ENCODE measurements at places on chromosomes 6 and 20.

GRCh38 chr6:38567436-38567835, 72.3 kb downstream of the BTBD9 start:
- no peak for DNase-seq

DNA sequence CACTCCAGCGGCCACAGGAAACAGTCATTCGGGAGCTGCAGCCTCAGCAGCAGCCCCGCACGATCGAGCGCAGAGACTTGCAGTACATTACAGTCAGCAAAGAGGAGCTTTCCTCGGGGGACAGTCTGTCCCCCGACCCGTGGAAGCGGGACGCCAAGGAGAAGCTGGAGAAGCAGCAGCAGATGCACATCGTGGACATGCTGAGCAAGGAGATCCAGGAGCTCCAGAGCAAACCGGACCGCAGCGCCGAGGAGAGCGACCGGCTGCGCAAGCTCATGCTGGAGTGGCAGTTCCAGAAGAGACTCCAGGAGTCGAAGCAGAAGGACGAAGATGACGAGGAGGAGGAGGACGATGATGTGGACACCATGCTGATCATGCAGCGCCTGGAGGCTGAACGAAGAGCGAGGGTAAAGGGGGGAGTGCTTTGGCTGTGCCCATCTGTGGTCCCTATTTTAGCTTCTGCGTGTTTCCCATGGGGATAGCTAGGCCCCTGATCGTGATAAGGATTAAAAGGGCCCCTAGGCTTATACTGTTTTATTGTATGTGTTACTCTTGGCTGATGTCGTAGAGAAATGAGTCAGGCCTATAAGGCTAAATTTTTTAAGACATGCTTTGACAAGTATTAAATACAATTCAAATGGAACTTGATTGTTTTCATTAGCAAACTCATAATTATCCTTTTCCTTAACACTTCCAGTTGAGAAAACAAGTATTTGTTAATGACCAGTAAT, 45.5 kb upstream of the KIF25 start:
- DNase-seq: no peak

GRCh38 chr6:106882138-106882537, 92.4 kb downstream of the CD24 start:
- no peak for DNase-seq

DNA sequence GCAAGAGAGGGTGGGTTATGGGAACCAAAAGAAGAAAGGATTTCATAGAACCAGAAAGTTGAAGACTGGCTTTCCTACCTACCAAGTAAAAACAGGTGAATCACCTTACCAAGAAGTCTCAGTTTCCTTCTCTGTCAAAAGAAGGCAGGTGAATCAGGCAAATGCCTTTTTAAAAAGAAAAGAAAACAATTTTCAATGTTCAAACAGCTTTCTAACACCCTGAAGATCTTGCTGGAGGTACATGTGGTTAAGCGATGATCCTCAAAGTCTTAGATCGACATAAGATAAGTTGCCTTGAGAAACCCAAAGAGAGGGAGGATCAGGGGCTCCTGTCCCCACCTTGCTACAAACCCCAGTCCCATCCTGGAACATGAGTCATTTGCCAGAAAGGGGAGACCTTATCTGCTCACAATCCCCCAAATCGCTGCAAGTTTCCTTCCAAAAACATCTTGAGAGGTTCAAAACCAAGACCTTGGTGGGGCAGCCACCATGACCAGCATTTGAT, 71.6 kb downstream of the NFATC2 start:
- no peak for DNase-seq

DNA sequence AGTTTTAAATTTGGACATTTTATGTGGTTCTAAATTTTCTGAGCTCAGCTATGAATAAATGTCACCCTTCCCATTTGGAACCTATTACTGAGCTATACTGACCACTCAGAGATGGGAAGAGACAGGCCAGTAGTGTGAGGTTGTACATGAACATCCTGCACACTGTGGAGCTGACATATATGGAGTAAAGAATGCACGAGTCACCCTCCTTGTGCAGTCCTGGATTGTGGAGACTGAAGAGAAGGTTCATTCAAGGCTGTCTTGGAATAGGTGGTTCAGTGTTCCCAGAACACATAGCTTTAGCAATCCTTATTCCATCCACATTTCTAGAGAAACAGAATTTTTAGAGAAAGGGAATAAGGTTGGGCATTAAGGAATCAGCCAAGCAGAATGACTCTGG, 50.3 kb upstream of the OGFRL1 start:
- DNase-seq: peak; percentile 55

DNA sequence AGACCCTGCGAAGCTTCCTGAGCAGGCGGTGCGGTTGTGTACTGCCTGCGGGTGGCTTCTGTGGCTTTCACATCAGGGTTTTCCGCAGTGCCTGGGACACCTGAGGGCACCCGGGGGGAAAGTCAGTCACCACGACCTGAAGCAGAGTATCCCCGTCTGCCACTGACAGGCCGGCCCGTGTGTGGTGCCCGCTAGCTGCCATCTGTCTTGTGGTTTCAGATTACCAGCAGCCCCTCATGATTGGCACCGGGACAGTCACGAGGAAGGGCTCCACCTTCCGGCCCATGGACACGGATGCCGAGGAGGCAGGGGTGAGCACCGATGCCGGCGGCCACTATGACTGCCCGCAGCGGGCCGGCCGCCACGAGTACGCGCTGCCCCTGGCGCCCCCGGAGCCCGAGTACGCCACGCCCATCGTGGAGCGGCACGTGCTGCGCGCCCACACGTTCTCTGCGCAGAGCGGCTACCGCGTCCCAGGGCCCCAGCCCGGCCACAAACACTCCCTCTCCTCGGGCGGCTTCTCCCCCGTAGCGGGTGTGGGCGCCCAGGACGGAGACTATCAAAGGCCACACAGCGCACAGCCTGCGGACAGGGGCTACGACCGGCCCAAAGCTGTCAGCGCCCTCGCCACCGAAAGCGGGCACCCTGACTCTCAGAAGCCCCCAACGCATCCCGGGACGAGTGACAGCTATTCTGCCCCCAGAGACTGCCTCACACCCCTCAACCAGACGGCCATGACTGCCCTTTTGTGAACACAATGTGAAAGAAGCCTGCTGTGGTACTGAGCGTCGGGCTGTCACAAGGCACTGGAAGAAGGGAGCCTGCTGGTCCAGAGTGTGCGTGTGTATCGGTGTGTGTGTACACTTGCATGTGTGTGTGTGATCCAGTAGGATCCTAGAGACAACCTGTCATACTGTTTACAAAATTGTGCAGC, 54.4 kb downstream of the GOPC start:
- peak; percentile 29 for DNase-seq
